ENCODE measurements at places on chromosomes 7 and 10.

- DNase-seq: no peak
These were observed 274.6 kb upstream of the COBL start for GRCh38 chr7:51591223-51591622.

DNA sequence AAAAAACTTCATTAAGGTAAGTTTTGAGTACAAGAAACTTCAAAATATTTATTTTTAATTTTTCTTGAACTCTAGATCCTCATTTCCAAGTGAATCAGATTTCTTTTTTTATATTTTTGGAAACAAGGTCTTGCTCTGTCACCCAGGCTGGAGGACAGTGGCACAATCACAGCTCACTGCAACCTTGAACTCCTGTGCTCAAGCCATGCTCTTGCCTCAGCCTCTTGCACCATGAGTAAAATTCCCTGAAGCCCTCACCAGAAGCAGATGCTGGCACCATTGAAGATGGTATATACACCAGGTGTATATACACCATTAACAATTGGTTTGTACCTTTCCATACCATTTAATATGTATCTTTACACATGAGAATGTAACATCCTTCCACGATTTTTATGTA is 45.1 kb upstream of the ODAD2 start:
- no peak for DNase-seq

DNA sequence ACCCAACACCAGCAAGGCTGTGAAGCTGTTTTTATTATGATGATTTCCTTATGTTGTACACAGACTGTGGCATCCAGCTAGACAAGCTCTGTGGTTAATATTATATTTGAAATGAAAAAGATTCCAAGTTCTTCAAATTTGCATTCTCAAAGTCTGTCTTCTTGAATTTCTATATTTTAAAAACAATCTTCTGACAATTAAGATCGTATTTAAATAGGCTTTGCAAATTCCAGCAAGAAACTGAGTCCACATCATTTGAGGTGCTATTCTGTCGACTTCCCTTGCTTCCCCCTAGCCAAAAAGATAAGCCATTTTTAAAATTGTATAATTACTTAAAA is 73.1 kb upstream of the TOMM7 start:
- no peak for DNase-seq

DNA sequence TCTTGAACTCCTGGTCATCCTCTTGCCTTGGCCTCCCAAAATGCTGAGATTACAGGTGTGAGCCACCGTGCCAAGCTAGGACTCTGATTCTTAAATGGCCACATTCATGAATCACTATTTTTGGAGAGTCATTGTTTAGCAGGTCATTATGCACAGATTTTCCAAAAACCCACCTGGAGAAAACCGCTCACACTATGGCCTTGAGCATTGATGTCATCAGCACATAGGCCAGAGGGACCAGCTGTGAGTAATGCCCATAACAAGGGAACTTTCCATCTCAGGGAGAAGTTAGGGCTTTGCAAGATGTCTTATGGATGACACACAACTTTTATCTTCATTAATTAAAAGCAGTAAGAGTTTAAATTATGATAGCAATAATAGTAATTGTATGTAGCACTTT is 86.4 kb upstream of the KIF5B start:
- DNase-seq: no peak

GRCh38 chr10:101122270-101123084 is 8.6 kb upstream of the TLX1 start:
- no peak for DNase-seq

DNA sequence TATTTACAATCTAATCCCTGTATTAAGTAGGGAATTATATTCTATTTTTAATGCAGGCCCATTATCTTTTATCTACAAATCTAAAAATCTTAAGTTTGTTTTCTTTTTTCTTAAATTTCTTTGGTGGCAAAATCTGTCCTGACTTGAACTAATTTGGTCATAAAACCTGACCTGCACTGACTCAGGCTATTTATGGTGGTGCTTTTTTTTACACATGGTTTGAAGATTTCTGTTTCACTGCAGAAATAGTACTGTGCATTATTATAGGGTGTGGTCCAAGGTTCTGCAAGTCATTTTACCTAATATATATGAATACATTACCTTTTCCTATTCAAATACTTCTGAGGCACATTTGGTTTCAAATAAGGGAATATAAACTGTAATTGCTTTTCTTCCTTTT is 137.0 kb downstream of the CD36 start:
- no peak for DNase-seq

DNA sequence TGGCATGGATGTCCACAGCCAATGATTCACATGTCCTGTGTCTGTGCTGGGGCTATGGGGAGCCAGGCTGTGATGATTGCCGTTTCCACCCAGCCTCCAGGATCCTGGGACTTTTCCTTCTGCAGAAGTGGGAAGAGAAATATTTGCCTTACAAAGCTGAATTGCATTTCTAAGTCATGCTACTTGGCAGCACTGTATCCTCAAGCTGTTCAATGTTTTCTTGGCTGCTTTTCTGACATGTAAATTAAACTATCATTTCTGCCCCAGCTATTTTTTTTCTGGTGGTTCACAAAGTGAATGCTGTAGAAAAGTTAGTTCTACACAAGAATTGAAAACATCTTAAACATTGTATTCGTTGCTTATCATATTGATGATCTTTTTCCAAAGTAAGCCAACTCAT is 51.9 kb upstream of the TCERG1L start:
- DNase-seq: no peak

GRCh38 chr7:119925581-119926289 is 347.2 kb upstream of the KCND2 start:
- DNase-seq: no peak

GRCh38 chr7:38169847-38170246 is 8.2 kb upstream of the STARD3NL start:
- no peak for DNase-seq

DNA sequence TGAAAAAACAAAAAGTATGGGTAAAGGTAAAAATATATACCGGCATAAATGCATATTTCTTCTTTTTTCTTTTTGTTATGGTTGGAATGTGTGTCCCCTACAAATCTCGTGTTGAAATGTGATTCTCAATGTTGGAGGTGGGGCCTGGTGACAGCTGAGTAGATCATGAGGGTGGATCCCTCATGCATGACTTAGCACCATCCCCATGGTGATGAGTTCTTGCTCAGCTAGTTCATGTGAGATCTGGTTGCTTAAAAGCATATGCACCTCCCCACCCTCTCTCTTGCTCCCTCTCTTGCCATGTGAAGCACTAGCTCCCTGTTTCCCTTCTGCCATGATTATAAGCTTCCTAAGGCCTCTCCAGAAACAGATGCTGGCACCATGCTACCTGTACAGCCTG is 93.3 kb downstream of the HYCC1 start:
- DNase-seq: no peak

GRCh38 chr7:141789917-141790316 is at the start of gene TAS2R5:
Gene TAS2R5 (plus strand): TSS chr7:141790217. CDS start chr7:141790362, 145 bp downstream.
- DNase-seq: no peak

- no peak for DNase-seq
These were observed 160.4 kb upstream of the PHYHIPL start for GRCh38 chr10:59016043-59016442.

GRCh38 chr10:133159950-133160825 is at the start of gene KNDC1:
Gene KNDC1 (plus strand): TSS chr10:133160219. CDS start chr10:133160468, 249 bp downstream.
- DNase-seq: no peak

- no peak for DNase-seq
These were observed 93.7 kb downstream of the DGKI start for GRCh38 chr7:137753067-137753466.

DNA sequence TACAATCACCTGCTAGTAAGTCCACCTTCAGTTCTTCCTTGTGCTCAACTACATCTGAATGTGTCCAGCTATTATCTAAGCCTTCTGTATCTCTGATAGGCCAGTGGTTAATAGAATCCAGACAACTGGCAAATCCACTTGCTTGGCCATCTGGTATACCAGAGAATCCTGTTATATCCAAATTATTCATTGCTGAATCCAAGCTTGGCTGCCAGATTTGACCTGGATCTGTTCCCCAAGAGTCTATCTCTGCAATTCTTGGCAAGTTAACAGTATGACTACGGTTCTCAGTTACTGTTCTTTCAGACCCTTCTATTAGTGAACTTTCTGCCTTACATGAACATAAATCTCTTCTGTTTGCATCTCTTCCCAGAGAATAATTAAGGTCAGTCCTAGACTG is 154.6 kb upstream of the TARP start:
- DNase-seq: no peak

DNA sequence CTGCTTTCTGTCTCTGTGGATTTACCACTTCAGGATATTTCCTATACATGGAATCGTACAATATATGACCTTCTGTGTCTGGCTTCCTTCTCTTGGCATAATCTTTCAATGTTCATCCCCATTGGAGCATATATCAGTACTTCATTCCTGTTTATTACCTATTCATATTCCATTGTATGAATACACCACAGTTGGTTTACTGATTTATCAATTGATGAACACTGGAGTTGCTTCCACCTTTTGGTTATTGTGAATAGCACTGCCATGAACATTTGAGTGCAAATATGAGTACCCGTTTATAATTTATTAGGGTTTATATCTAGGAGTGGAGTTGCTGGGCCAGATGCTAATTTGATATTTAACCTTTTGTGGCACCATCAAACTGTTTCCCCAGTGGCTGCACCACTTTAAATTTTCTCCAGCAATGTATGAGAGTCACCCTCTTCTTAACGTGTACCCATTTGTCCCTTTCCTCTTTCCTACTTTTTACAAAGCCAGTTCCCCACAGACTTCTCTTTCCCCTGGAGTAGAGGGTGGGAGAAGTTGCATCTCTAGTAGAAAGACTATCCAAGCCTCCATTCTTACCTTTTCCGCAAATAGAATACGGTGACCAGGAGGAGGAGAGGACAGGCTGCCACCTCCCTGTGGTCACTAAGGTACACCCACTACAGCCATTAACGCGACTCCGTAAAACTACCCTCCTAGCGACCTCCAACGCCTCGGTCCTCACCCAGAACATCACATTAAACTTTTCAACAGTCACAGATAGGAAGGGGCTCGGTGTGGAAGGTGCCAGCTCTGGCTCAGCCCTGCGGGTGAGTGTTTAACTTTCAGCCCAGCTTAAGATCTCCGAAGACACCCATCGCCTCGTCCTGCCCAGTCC is 25.6 kb downstream of the SCD start:
- DNase-seq: no peak

DNA sequence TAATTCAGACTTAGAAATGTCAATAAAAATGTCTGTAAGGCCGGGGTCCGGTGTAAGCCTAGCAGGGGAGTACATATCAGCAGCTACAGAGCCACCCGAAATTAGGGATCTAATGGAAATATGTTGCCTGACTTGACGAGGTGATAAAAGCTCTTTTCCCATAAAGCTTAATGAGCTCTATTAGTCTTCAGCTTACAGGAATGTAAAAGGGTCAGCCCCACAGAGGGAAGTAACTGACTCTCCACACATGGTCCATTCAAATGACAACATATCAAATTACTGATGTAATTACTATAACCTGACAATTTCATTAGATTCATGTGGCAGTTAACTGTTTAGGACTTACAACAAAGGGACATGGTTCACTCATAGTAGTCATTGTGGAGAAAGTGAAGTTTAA is 62.3 kb downstream of the ATE1 start:
- DNase-seq: no peak

GRCh38 chr10:12583891-12584595 is 234.7 kb downstream of the CAMK1D start:
- no peak for DNase-seq

DNA sequence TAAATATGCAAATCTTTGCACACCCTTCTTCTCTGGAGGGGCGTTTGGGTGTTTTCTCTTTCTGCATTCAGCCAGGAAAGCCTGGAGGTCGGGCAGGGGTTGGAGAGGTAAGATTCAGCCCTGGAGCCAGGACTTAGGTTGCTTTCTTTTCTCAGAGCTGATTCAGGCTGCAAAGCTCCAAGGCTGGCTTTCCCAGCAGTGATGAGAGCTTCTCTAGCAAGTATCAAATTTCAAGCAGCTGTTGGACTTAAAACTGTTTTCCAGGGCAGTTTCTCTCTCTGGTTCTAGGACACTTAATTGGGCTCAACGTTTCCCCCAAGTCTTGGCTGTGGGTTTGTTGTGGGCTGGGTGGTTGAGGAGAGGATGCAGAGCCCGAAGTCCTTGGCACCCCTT is 608 bp downstream of the AKR1B10 start:
- no peak for DNase-seq

DNA sequence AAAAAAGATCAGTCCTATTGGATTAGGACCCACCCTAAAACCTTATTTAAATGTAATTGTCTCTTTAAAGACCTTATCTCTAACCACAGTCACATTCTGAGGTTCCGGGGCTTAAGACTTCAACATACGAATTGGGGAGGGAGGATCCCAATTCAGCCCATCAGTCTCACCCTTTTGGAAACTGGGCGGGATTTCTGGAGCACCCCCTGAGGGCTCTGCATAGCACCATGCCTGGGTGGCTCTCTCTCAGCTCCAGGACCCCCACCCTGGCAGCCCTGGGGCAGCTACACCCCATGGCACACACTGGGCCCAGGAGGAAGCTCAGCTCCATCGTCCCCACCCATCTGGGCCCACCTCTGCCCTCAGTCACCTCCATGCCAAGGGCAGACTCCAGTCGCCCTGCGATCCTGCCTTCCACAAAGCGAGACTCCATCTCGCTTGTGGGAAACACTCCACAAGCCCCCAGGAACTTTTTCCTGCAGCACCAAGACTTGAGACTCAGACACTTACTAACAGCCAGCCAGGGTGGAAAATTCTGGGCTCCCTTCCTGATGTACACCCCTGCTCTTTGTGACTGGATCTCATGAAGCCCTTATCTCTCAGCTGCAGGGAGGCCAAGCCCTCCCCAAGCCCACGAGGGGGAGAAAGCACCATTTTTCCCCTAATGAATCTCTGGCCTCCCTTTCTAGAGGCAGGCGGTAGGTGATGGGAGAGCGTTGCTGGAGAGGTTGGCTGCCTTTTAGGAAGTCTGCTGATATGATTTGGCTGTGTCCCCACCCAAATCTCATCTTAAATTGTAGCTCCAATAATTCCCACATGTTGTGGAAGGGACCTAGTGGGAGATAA is 90.8 kb upstream of the KDM7A start:
- no peak for DNase-seq

- no peak for DNase-seq
These were observed 400.5 kb downstream of the IPMK start for GRCh38 chr10:57867241-57867640.

- no peak for DNase-seq
These were observed 260.3 kb downstream of the ARHGAP12 start for GRCh38 chr10:31668326-31668725.

DNA sequence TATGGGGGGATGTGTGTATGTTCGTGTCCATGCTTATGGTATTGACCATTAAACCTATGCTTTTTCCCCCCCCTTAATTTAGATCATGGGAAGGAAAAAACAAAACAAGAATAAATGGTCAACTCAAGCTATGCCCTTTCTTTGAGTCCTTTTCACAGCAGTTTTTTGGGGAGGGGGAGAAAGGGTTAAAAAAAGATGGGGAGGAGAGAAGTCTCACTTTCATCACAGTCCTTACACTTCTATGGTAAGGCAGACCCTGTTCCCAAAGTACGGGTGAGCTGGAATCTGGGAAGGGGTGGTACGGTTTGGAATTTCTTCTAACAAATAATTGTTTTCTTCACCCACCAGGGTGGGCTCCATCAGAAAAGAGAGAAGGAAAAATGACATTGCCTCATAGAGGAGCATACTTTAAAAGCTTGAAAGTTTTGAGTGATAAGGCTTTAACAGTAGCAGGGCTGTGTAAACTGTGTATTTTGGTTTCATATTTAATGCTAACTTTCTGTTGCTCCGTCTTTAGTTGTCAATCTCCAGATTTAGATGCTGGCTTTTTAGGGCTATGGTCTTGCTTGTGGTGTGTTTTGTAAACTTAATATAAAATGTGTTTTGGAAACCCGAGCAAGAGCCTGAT is 180.1 kb downstream of the TCF7L2 start:
- no peak for DNase-seq

All from HS-27A (cell line).